Omental fat pad (tissue), 4 donors: ENCODE measurements at places on chromosomes 4 and X.

DNA sequence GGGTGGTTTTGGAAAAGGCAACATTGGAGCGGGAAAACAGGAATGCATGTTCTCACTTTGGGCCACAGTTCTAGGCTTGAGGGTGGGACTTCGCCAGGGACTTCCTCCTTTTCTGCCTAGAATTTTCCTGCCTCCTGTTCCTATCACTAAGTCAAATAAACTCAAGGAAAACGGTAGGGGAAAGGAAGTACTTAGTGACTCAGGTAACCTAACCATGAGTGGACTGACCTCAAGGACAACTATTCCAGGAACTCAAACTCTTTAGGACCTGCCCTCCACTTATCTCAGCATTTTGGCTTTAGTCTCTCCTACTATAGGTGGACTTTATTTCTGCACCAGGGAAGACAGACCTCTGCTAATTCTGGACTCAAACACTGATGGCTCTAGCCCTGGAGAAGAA lies 281.7 kb downstream of the ZNF674 start:
- no peak for DNase-seq

GRCh38 chr4:53674903-53675302 lies 83.6 kb upstream of the LNX1 start:
- DNase-seq: no peak

DNA sequence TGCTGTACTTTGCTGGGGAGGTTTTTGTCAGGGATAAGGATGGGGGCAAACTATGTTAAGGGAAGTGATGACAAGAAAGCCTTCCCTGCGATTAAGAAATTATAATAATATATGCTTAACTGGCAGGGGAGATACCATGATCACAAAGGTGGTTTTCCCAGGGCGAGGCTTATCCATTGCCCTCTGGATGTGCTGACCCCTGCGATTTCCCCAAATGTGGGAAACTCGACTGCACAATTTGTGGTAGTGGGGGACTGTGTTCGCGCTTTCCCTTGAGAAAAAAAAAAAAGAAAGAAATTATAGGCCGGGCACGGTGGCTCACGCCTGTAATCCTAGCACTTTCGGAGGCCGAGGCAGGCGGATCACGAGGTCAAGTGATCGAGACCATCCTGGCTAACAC lies 24.5 kb downstream of the SLC25A43 start:
- DNase-seq: no peak

- DNase-seq: peak; percentile 29
Measured at GRCh38 chr4:37453281-37453998, 208.9 kb downstream of the NWD2 start.

GRCh38 chr4:8745005-8745790 lies 126.4 kb downstream of the HMX1 start:
- no peak for DNase-seq

DNA sequence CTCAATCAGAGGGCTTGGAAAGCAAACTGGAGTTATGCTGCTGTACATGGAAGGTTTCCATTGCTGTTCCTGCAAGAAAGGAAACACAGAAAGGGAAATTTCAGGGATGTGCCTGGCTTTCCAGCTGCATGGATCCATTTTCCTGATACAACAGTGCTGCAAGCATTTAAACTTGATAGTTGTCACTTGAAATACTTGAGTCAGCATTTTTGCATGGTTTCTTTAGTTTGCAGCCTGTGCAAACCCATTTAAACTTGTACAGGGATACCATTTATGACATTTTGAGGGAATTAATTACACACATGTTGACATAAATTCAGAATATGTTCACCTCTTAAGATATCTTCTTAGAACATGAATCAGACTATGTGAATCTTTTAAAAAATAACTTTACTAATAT lies 131.1 kb upstream of the RASGEF1B start:
- DNase-seq: no peak

DNA sequence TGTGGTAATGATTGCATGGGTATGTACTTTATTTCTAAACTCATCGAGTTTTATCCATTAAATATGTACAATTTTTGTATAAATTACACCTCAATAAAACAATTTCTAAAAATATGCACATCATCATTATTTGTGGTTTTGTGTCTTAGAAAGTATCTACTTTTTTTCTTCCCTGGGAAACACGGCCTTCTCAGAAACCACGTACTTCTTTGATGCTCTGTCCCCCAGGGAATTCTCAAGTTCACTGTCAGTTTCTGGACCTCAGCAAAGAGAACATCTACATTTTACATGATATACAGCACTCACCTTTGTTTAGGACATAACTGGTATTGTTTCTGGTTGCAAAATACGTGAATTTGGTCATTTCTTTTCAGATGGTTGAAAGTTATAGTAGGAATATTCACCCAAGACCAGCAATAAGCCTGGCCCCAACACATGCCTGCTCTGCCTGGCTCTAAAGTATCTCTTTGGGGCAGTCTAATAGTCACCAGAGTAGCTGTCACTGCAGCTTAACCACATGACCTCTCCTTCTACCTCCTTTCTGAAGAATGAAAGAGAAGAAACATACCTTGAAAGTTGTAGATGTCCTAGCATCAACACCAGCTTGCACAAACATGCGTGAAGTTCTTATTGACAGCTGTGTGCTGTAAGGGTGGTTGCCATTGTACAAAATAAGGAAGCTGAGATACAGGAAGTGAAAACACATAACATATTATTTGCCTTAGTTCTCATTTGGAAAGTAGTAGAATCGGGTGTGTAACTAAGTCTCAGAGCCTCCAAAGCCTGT lies 48.4 kb upstream of the SPANXN4 start:
- DNase-seq: no peak

GRCh38 chr4:187258651-187259401 lies 535.2 kb upstream of the FAT1 start:
- DNase-seq: no peak

DNA sequence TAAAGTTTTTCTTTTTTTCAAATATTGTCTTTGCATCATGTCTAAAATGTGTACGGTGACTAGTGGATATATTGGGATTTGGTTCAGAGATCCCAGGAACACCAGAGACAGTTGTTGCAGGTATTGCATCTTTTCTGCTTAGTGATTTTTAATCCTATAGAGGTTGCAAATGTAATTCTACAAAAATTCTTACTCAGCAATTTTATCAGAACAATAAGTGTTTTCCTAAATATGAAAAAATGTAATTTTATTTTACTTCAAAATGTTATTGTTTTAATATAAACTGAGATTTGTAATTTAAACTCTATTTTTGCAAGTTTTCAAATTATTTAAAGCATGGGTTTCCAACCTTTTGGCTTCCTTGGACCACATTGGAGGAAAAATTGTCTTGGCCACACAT lies 8.2 kb downstream of the ZNF718 start:
- DNase-seq: no peak

- no peak for DNase-seq
Measured at GRCh38 chr4:150299816-150300215, 221.6 kb downstream of the DCLK2 start.

DNA sequence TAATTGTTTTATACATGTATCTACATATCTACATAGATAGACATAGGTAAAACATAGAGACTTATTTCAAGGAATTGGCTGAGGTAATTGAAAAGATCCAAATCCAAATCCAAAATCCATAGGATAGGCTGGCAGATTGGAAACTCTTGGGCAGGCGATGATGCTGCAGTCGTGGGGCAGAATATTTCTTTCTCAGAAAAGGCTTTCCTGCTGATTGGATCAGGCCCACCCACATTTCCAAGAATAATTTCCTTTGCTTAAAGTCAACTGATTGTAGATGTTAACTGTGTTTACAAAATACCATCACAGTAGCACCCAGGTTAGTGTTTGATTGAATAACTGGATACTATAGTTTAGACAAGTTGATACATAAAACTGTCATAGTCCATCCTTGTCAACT lies 27.2 kb downstream of the STIM2 start:
- no peak for DNase-seq

GRCh38 chr4:106414366-106414765 lies 45.8 kb upstream of the GIMD1 start:
- DNase-seq: no peak

- DNase-seq: no peak
Measured at GRCh38 chr4:35697210-35697736, 547.0 kb downstream of the ARAP2 start.

DNA sequence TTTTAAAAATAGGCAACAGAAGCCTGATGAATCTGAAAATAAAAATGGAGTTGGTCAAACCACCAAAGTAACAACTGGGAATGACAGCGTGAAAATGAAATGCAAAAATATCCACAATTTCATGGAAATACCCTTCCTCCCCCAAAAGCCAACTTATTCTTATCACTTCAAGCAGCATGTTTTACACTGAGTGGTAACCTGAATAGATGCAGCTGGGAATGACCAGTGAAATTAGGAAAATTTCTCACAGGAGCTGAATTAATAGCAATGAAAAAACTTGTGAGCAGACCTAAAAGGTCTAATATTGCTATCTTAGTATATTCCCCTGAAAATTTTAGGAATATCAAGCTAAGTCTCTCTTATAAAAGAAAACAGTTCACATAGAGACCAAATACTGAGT lies 239.0 kb downstream of the PCDH18 start:
- DNase-seq: no peak

GRCh38 chr4:151117371-151117962 lies 18.0 kb downstream of the RPS3A start:
- peak; percentile 38 for DNase-seq

GRCh38 chr4:25908491-25908901 lies 5.5 kb upstream of the SMIM20 start:
- DNase-seq: no peak

- DNase-seq: no peak
Measured at GRCh38 chr4:160370046-160370445, 1267.2 kb downstream of the RAPGEF2 start.

DNA sequence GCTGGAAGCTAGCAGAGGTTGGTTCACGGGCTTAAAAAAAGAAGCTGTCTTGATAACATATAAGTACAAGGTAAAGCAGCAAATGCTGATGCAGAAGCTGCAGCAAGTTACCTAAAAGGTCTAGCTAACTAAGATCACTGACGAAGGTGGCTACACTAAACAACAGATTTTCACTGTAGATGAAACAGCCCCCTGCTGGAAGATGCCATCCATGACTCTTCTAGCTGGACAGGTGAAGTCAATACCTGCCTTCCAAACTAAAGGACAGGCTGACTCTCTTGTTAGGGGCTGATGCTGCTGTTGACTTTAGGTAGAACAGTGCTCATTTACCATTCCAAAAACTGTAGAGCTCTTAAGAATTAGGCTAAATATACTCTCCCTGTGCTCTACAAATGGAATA lies 99.5 kb downstream of the FBXW7 start:
- DNase-seq: no peak
